ENCODE measurements at places on chromosomes 2 and 18.

DNA sequence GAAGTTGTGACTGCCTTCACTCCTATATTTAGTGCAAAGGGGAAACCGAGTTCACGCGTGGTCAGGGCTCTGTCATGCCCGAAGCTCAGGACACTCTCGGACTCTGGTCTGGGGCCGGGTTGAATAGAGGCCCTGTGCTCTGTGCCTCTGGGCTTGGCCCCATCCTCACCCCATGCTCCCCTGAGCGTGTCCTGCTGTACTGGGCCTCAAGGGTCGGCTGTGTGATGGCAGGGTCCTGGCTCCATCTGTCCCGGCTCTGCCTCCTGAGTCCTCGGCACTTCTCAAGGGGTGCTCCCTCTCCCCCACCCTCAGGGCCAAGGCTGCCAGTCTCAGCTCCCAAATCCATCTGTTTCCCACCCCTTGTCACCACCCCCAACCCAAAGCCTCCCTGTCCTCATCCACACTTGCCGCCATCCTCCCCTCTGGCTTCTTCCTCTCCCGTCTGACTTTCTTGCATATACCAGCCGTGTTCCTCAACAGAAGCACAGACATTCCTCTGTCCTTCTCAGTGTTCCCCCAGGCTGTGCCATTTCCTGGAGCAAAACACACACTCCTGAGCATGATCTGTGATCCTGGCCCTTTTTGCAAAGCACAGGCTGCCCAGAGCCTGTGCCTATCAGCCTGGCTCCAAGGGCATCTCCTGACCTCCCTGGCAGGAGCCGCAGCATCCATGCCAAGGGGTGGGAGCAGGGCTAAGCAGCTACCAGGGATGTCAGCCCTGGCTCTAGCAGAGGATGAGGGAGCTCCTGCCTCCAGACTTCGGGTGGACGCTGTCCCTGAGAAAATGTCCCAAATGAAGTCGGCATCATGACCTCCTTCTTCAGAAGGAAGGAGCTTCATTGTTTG, 64.2 kb upstream of the OTOS start:
- DNase-seq: no peak

DNA sequence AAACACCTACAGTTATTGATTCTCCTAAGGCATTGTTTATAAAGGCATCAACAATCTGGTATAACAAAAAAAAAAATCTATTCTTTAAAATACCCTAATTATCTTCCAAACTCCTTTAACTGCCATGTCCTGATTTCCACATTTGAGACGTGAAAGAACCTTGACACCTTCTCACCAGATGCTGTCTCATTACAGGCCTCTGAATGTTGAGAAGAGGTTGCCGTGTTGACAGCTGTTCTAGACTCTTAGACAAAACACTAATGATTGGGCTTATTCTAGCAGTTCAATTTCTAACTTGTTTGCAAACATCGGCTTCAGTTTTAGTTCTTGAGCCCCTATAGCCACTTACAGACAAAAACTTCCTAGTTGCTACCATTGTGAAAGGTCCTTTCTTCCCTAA, 988.8 kb downstream of the LRP1B start:
- no peak for DNase-seq

DNA sequence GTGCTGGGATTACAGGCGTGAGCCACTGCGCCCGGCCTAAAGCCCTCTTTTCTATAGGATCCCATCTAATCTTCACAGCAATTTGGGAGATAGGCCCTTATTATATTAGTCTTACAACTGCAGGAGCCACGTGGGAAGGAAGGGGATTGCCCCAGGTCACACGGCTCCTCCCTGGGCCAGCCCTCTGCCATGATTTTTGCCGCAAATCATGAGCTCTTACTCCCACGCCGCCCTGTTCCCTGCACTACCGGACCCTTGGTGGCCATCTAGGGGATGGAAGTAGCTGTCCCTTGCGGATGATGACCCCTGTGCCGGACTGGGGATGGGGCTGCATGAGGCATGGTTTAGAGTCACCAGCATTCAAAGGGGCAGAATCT, 28.4 kb upstream of the PTMA start:
- DNase-seq: no peak

DNA sequence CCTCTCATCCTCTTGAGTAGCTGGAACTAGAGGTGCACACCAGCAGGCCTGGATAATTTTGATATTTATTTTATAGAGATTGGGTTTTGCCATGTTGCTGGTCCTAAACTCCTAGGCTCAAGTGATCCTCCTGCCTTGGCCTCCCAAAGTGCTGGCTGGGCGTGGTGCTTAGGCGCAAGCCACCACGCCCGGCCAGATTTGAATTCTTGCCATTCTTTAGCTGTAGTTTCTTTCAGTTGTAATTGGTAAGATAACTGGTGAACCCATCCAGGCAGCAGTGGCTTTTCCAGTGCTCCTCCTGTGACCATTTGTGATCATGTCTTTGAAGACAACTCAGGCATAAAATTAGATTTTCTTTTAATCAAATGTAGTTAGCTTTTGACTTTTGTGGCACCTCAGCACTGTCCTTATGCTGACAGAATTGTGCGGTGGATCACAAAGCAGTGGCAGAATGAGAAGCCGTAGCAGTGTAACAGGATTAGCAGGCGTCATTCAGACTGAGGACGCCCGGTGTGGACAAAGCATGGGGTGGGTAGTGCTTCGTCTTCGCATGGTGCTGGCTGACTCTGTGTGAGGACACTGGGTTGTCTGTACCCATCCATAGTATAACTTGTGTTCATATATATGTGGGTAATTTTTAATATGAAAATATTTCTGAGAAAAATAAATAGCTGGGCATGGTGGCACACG, 30.0 kb upstream of the TOGARAM2 start:
- DNase-seq: no peak

GRCh38 chr2:48170281-48170680, 264.0 kb upstream of the FBXO11 start:
- no peak for DNase-seq

DNA sequence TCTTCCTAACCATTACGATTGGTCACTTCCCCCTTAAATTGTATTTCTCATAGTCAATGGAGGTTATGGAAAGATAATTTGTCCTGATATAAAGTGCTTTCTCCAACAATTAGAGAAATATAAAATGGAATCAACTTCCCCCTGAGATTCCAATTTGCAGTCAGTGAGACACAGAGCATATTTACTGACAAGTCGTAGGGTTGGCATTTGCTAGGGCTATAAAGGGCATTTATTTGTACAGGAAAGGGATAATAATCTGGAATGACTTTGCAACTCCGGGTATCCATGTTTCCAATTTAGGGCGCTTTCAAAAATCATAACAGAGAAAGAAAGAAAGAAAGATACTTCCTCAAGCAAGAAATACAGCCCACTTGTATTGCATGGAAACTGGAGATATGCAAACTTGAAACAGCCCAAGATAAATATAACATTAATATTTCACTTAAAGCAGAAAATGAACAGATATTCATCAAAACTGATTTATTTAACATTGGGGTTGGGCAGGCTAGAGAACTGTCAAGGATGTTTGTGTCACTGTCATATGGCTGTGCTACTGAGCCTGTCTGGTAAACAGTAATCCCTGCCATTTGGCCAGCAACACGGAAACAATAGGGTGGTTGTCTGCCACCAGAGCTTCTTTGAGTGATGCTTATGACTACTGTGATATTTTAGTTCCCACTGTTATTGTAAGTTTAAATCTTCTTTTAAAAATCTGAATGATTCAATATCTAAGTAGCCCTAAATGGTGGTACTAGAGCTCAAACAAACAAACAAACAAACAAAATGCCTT, 621.8 kb downstream of the LRP1B start:
- DNase-seq: no peak

- DNase-seq: no peak
These were observed 30.0 kb downstream of the NGEF start for GRCh38 chr2:232982926-232983668.

DNA sequence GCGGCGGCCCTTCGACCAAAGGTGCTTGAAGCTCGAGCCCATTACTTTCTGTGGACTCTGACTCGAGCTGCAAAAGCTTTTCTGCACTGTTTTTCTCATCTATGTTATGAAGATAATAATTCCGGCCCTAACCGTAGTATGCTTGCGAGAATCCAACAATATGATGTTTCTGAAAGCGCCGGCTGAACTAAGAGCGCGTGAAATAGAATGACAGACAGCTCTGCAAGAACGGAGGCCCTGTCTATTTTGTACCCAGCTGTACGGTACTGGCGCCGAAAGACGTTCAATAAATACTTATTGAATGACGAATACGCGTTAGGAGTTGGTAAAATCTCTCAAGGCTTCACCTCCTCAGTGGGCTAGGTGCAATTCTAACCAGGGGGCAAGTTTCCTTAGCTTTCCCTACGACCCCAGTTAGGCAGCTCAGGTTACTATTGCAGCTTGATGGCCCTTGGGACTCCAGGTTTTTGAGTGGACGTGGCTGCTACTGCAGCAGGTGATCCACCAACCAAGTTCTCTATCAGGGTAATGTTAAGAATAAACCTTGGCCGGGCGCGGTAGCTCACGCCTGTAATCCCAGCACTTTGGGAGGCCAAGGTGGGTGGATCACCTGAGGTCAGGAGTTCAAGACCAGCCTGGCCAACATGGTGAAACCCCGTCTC, 570 bp downstream of the SCRN3 start:
- DNase-seq: no peak

- no peak for DNase-seq
These were observed 3.0 kb downstream of the WDR75 start for GRCh38 chr2:189444322-189444721.

GRCh38 chr2:60959501-60959900, 58.0 kb upstream of the PEX13 start:
- no peak for DNase-seq

GRCh38 chr2:221502270-221503010, 69.7 kb downstream of the EPHA4 start:
- no peak for DNase-seq

DNA sequence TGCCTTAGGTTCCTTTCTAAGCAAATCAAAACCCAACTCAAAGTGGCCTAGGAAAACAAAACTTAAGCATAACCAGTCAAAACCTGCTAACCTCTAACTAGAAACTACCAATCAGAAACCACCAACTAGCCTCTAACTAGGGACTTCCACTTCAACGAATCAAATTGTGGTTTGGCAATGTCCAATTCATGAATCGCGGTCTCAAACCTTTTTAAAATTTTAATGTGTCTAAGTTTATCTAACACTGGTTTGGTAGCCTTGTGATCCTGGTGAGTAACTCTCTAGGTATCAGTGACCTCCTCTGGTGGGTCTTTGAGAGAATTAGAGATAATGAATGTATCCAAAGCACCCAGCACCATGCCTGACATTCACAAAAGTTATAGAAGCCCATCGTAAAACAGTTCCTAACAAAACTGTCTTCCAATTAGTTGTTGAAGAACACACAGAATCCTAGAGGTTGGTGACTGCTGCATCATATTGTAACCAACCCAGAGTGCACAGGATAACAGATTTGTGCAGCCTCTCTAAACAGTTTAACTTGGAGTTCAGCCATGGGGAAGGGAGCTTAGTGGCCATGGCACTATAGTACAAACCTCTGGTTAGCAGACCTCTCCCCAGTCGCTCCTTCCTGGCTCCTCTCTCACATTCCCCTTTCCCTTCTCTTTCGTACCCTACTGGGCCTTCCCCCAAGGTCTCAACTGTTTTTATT, 45.2 kb upstream of the B3GNT2 start:
- DNase-seq: no peak

- DNase-seq: no peak
These were observed 17.2 kb downstream of the PCBP1 start for GRCh38 chr2:70104231-70105111.

- DNase-seq: no peak
These were observed 23.3 kb downstream of the C2orf74 start for GRCh38 chr2:61185231-61185728.
